ENCODE measurements at places on chromosomes 4 and X.

- no peak for DNase-seq
These were observed 92.8 kb downstream of the CBR4 start for GRCh38 chr4:168917138-168917779.

DNA sequence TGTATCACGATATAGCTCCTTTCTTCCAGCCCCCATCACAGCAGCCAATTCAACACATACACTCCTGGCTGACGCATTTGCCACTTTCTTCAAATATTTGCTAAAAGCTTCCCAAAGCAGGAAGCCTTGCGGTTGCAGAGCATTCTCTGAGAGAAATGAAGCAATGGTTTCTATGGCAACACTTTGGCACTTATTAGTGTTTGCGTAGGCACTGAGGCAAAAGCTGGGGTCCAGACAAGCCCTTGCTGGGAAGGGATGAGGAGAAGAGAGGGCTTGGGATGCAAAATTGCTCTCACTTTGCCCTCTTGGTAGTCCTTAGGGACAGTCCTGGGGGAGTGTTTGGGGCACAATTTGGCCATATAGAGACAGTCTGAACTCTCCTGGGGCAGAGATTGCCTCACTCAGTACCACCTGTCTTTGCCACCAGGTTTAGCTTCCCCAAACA lies 55.0 kb upstream of the PAK3 start:
- no peak for DNase-seq

DNA sequence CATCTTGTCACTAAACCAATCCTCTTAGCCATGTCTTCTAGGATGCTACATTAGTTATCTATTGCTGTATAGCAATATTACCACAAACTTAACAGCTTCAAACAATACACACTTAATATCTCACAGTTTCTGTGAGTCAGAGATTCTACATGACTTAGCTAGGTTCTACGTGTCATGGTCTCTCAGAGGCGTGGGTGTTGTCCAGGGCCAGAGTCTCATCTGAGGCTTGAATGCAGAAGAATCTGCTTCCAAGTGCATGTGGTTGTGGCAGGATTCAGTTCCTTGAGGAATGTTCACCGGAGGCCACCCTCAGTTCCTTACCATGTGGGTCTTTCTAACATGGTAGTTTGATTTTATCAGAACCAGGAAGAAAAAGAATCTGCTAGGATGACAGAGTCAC lies 26.4 kb downstream of the PPP1R2C start:
- no peak for DNase-seq

DNA sequence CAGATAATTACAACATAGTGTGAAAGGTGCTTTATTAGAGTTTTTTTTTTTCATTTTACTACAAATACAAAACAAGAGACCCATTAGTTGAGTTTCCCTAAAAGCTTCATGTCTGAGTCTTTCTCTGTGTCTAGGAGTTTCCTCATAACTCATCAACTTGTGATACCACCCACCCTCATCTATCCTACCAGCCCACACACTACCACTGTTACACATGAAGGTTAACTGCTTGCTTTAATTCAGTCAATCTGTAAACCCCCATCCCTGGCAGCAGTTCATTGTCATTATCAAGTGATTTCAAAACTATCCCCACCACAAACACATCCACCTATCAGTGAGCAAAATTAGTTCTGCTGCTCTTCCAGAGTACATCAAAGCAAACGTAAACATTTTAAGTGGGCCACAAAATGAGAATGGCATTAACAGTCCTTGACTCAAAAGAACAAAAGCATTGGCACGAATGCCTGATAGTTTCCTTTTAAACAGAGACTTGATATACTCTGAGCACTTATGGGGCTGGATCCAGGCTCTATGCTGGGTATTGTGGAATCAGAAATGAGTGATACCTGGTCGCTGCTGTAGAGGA lies 331.6 kb upstream of the FAM241A start:
- DNase-seq, result no peak

DNA sequence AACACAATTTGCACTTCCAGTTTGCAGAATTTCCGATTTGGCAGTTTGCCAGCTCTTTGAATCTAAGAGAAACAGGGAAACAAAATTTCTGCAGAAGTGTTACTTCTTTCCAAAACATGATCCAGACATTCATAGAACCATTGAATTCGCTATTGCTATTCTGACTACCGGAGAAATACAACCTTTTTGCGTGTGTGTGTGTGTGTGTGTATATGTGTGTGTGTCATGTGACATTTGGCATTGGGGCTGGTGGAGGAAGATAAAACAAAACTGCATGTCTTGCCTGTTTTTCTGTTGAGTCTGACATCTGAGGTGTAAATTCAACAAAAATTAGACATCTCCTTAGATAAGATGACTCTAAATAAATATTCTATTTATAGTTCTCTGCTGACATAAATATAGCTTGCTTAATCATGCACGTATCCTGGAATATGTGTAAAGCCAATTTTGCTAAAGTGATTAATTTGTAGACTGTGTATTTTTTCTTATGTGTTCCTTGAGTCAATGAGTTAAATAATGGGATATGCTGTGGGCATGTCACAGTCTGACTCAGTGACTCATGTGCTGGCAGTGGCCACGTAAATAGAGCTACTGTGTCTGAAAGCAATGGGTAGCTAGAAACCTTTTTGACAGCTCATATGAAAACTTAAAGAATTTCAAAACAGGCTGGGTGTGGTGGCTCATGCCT lies 98.9 kb downstream of the HPGD start:
- no peak for DNase-seq

GRCh38 chrX:46665232-46666152 lies 91.9 kb downstream of the CHST7 start:
- no peak for DNase-seq

DNA sequence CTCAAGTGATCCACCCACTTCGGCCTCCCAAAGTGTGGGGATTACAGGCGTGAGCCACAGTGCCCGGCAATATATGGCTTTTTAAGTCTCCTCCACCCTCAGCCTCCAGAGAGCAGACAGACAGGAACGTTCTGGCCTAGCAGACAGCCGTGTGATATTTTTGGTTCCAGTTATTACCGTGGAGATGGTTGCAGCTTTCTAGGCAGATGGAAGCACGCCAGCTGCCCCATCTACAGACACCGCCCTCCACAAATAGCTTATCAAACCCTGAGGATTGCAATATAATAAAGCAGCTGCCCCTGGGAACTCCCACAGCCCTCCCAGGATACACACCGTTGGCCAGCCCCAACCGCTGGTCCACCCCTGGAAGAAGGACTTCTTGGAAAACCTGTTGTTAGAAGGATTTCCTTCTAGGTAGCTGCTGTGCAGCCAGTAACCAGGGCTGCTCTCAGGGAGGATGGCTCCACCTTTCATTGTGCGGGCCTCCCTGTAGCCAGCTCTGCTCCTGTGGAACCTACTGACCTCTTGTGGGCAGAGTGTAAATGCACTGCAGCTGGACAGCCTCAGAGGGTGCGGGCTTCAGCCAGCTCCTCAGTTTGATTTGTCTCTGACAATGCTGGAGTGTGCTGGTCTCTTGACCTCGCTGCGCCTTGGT lies 44.0 kb downstream of the SLC25A5 start:
- DNase-seq, result no peak

DNA sequence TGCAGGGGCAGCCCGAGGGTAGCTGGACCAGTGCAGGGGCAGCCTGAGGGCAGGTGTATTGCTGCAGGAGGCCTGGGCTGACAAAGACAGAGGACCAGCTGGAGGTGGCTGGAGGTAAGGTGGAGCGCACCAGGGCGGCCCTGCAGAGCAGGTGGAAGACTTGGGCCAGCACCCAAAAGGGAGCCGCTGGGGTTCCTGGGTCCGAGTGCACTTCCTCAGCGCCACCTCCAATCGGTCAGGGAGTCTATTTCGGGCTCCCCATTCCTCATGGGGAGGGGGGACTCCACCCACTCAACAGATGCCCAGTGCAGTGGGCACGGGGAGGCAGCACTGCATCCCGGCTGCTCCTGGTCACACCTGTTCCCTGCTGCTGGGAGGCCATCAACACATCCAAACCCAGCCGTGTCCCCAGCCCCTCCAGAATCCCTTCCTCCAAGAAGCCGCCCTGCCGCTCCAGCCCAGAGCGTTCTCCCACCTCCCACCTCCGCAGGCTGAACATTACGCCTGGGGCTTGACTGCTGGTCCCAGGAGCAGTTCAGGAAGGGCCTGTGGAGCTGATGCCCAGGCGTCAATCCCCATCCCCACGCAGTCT lies 1.5 kb downstream of the LRPAP1 start:
- DNase-seq, result no peak

DNA sequence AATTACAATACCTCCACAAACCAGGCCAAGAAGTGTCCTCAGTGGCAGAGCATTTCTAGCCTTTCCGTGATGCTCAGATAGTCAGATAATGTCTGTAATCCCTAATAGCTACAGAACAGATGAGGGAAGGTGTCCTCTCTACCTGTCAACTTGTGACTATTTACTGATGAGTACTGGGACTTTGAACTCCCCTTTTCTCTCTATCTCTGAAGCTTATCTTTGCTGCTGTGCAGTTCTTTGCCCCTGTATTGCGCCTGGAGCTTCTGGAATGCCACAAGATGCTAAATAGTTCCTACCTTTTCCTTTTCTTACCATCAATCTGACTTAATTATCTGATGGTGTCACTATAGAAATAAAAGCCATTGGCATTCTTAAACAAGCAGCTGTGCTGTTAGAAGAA lies 30.5 kb downstream of the FGF2 start:
- no peak for DNase-seq
